ENCODE measurements at places on chromosomes 7 and 10.

DNA sequence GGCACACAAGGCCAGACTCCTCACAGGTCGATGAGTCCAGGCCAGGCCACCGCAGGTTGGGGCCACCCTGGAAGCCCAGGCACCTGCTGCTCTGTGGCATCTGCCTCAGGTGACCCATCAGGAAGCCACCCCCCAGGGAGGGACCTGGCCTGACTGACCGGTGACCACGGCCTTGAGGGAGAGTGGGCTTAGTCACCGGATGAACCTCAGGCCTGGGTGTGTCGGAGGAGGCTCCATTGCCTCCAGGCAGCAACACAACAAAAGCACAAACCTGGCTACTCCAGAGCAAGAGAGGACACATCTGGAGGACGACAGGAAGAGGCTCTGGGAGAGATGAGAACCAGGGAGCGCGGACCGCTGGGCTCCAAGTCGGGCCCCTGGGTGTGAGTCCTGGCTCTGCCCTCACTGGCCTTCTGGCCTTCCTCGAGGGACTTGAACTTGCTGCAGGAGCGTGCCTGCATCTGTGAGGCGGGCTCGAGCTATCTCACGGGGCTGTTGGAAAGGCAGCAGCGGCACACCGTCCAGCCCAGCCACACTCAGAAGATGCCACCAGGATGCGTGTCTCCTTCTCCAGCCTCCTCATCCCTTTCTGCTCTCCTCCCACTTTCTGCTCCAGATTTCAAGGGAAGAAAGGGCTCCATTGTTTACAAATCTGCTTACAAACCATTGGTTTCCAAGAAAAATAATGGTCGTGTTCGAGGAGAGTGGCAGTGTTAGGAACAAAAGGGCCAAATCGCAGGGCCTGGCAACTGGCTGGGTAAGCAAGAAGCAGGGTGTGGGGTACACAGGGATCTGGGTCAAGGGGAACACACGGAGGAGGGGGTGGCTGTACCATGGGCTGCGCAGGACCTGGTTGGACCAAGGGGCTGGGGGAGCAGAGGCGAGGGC lies 152.9 kb downstream of the ADAM12 start:
- DNase-seq: no peak

DNA sequence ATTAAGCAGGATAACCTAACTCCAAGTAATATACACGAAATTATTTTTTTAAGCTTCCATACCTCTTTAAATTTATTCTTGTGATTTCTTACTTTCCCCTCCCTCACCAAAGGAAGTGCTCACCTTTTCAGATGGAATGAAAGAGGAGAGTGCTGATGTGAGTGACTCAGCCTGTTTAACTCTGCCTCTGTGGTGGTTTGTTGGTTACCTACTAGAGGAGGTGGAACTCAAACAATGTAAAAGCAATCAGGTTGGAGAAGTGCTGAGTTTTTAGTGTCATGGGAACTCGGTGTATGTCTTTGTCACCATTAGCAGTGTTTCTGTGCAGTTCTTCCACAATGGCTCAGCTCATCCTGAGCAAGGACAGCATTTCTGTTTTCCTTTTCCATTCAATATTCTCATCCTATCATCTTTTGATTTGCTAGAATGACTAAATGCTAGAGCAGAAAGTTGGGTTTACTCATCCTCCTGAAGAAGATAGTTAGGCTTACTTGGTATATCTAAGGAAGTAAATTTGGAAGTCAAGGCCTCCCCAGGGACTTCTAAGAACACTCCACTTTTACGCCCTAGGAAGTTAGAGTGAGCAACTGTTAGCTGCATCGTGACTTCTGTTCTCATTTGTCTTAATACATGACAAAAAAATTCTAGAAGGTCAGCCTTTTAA lies 6.0 kb downstream of the ADD3 start:
- no peak for DNase-seq

DNA sequence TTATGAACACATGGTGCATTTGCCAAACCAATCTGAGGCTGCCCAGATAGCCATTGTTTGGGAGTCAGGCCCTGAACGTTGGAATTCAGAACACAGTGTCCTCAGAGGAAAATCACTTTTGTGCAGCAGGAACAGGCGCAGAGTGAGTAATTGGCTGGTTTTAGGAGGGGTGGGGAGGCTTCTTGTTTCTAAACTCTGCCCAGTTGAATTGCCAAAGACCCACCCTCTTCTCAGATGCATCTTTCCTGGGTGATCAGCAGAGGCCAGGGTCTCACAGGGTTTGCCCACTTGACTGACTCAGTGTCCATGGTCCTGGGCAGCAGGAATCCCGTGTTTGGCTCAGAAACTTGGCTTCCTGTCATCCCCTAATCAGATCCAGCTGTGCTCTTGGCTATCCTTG lies 24.3 kb downstream of the PRLHR start:
- peak; percentile 36 for DNase-seq

GRCh38 chr7:157932498-157933218 lies 595.9 kb downstream of the DNAJB6 start:
- no peak for DNase-seq

- no peak for DNase-seq
These were observed 455.7 kb upstream of the PFKP start for GRCh38 chr10:2611603-2612002.

DNA sequence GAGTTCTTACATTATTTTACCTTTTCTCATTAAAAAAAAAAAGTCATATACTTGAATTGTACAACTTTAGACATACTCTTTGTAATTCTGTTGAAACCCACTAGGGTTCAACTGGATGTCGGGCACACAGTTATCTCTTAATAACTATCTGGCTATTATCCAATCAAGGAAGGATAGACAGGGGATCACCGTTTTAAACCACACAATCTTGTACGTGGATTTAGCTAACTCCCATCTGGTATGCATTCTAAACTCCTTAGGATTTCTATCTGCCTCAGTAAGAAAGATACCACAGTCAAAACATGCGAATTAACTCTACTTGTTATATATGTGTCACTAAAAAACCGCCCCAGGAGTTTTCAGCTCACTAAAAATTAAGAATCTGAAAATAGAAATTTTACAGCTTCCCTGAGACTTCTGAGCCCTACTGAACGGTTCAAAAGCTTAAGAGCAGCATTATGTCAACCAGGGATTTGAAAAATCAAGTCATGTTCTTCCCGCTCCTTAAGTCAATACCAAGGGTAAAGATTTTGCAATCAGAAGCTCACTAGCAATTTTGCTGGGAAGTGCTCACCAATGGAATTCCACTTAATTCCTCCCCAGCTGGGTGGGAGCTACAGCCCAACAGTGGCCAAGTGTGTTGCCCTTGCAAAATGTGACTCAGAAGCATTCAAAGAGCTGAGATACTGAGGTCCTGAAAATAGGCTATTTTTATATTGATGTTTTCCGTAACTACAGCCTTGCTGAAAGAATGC lies 267.0 kb downstream of the FRMD4A start:
- DNase-seq: no peak

GRCh38 chr7:79290841-79291497 lies 162.5 kb downstream of the MAGI2 start:
- no peak for DNase-seq

GRCh38 chr7:11170863-11171568 lies 197.3 kb downstream of the PHF14 start:
- no peak for DNase-seq

DNA sequence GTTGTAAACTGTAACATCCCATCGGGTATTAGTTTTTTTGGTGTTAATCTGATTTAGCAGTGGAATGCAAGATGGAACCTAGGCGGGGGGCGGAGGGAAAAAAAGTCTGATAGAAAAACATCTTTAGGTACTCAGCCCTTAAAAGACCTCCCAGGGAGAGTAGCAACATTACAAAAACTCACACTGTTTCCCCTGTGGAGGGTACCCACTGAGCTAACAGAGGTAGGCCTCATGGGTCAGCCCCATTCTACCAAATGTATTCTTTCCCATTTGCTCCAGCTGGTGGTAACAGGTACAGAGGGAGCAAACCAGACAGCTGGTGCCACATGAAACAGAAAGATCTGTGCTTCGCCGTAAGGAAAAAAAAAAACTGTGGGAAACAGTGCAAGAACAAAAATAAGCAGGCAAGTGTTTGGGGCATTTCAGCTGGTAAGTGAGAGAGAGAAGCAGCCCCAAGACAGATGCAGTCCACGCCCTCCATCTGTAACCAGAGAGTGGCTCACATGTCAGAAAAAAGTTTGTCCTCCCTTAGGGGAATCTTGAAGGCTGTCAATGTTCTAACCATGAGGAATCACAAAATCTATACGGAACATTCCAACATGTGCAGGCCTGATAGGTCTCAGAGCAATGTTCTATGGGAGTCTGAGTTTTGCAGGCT lies 65.3 kb downstream of the HOXA1 start:
- no peak for DNase-seq

- DNase-seq: no peak
These were observed 234.6 kb downstream of the MAD1L1 start for GRCh38 chr7:1998146-1998545.

GRCh38 chr7:135687466-135687865 lies 25.2 kb downstream of the STMP1 start:
- no peak for DNase-seq

GRCh38 chr7:84455788-84456187 lies 261.2 kb upstream of the SEMA3A start:
- no peak for DNase-seq

DNA sequence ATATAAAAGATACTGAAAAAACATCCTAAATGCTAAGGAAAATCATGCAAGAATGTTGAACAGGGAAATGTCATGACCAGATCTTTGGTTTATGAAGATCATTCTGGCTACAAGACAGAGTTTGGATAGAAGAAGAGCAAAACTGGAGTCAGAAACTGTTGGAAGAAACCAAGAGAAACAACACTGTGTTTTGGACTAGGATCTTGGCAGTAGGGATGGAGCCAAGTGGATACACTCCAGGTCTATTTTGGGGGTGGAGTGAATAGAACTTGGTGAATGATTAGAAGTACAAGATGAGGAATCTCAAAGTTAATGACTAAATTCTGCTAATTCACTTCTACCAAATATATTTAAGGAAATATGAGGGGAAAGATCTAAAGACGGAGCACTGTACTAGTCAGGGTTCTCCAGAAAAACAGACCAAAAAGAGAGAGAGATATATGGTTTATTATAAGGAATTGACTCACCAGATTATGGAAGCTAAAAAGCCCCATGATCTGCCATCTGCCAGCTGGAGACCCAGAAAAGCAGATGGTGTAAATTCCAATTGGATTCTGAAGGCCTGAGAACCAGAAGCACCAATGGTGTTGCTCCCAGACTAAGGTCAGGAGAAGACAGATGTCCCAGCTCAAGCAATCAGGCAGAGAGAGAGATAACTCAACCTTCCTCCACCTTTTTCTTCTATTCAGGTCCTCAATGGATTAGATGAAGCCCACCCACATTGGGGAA lies 254.9 kb downstream of the TRIL start:
- no peak for DNase-seq

DNA sequence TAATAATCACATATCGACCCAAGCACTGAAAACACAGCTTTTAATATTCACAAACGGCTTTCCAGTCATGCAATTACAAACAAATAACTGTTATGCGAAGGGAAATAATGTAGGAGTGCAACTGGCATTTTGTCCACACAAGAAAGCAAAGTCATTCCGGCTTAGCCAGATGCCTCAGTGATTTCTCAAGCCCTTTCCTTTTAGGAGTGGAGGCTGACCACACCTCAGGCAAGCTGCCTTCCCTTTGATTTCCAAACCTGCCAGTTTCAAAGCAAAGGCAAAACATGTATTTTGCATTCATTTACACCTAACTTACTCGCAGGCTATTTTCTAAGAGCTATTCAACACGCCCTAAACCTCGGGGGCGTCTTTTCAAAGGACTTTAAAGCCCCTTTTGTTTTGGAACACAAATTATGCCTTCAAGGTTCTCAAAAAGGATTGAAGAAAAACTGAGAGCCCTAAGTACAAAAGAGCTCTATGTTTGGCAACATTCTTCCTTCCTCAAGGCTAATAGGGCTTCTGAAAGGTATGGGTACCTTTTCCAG lies 109.6 kb downstream of the CPXM2 start:
- no peak for DNase-seq

- no peak for DNase-seq
These were observed 324.6 kb upstream of the IGFBP3 start for GRCh38 chr7:46245586-46246111.

DNA sequence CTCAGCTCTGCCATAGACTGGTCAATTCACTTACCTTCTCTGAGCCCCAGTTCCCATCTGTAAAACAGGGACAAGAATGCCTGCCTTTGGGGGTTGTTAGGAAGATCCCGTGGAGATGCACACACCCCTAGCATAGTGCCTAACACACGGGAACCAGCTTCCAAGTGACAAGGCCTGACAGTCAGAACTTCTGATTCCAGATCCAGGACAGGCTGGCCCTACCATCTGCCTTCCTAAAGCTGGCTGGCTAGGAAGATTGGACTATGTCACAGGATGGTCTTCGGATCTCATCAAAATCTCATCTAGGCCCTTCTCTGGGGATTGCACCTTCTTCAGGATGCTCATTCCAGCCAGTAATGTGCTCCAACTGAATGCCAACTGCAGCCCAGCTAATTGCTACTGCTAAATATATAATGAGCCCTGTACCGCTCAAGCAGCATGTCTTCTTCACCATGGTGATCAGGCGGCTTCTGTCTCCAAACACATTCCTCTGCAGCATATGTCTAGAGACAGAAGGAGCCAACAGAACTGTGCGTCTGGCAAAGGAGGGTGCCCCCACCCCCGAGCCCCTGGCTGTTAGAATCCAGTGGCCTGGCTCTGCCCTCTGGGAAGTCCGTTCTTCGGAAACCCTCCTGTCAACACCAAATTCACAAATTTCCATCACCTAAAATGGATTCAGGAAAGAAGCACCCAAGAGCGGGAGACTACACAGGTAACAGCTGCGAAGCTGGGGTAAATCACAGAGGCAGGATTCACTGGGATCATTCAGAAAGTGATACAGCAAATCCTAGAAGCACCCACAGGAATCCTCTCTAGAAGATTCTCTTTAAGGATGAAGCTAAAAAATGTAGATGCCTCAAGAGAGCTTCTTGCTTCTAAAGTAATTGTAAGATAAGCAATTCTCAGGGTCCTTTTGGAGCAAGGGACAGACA lies 142.1 kb upstream of the EEPD1 start:
- DNase-seq: no peak
